ENCODE measurements at places on chromosomes 16 and 17. TPM values are rescaled to one million over a fixed set of nuclear protein-coding genes. Genes with fewer than 3 reads are reported as not detected.
A peak's percentile ranks its signal among the peaks of the same experiment; 100 is the strongest.

KRT9 gene
- total RNA-seq, result not detected

TBC1D3I gene
- total RNA-seq, result not detected

MSLN gene
- 1.8 TPM for total RNA-seq

CTU2 gene
- 21.8 TPM for total RNA-seq

USP43 gene
- total RNA-seq, result 2.8 TPM

MPO gene
- total RNA-seq, result not detected

OTOP2 gene
- total RNA-seq, result not detected

SLC5A2 gene
- total RNA-seq, result not detected

LITAFD gene
- total RNA-seq, result not detected

KCNAB3 gene
- total RNA-seq, result not detected

PPL gene
- 41.0 TPM for total RNA-seq

CCDC137 gene
- total RNA-seq, result 35.8 TPM

DNA sequence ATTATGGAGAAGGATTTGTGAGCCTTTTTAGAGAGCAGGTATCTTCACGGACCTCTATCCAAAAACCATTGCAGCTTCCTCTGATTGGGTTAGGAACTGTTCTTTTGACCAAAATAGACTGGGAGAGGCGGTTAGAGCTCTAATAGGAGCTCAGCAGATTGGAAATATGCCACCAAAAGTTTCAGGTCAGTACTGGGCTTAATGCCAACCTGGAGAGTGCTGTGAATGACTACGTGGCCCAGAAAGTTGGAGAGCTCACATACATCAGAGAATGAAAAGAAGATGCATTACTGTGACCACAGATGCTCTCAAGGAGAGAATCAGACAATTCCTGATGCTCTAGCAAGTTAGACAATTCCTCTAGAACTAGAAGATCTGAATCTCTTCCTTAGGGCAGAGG, 86.5 kb downstream of the ABCA8 start:
- peak; percentile 0 for DNase-seq

GRCh38 chr17:2233441-2233947, 70.1 kb downstream of the SMG6 start:
- DNase-seq, result no peak

DNA sequence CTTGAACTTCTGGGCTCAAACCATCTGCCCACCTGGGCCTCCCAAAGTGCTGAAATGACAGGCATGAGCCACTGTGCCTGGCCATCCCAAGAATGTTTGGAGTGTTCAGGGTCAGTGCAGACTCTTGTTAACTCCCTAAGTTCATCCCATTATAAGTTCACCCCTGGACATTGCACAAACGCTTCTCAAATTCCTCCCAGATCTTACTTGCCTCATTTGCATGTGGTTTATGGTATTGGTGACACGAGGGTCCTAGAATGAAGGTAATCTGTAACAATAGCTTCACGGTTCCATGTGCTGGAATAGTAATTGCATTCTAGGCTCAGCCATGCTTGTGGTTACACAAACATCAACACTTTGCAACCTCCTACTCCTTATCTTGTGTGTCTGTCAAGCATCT, 5.0 kb upstream of the CCDC42 start:
- no peak for DNase-seq

DNA sequence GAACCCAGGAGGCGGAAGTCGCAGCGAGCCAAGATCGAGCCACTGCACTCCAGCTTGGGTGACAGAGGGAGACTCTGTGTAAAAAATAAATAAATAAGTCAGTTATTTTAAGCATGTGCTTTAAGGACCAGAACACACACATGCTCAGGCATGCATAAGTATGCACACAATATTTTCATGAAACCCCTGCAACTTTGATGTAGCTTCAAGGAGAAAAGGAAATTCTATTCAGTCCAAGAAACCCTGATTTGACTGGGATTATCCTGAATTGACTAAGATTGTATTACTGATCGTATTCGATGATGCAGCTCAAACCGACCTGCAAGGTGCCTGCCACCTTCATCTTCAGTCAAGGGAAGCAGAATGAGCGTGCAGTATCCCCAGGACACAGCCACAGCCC, 841 bp downstream of the TEKT5 start:
- no peak for DNase-seq

GRCh38 chr17:64617125-64617780, 44.9 kb downstream of the SMURF2 start:
- no peak for DNase-seq

DNA sequence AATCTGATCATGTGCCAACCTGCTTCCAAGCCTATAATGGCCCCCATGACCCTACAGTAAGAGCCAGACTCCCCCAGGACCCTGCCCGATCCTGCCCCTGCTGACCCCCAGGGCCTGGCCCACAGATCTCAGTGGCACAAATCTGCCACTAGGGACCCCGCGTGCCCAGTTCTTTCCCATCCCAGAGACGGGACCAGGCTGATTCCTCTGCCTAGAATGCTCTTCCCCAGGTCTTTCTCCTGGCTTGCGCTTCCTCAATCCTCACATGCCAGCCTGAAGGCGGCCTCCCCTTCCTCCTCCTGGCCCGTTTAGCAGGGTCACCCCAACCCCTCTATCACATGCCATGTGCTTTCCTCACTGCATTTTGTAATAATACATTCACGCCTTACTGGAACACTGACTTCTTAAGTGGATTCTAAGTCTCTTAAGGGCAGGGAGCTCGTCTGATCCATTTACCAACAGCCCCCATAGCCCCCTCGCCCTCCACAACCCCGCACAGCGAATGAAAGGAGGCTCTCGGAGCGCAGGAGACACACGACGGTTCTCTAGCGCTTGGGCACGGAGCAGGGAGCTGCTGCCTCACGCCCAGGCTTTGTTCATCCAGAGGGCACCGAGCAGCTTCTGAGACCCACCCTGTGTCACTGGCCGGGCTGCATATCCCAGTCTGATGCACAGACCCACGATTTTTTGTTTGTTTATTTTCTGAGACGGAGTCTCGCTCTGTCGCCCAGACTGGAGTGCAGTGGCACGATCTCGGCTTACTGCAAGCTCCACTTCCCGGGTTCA, 1.2 kb downstream of the TRIM65 start:
- peak; percentile 26 for DNase-seq

- DNase-seq, result peak; percentile 51
Observed at GRCh38 chr17:74960570-74961342, 11.8 kb downstream of the HID1 start.

DNA sequence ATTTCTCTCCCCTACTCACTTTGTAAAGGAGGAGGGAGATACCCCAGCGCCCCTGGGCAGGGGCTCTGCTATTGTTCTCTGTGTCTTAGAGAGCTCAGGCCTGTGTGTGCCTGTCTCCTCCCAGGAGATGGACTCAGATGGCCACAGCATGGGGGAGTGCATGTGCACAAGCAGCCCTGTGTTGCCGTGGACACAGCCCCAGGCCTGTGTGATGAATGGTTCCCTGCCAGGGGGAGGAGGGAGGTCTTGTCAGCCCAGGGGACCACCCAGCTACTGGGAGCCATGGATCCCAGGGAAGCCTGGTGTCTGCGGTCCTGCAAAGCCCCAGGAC, 26.3 kb downstream of the GINS2 start:
- DNase-seq, result peak; percentile 37

GRCh38 chr17:63138713-63139112, 172.7 kb downstream of the TANC2 start:
- no peak for DNase-seq

- peak; percentile 27 for DNase-seq
Observed at GRCh38 chr16:81940781-81941560, 70.3 kb downstream of the SDR42E1 start.

DNA sequence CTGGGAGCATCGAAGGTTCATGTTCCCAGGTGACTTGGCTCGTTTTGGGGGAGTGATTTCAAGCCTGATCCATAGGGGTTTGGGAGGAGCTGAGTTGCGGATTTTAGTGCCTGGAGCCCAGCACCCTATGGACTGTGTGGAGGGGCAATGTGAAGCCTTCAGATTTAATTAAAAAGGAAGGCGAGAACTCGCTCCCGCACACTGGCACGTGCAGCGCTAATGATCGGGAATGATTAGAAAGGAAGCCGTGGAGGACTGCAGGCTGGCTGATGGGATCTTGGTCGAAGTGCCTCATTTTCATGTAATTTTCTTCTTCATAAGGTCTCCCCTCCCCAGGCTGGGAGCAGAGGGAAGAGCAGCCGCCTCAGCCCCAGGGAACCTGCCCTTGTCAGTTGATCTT, 12.8 kb downstream of the MGAT5B start:
- no peak for DNase-seq

DNA sequence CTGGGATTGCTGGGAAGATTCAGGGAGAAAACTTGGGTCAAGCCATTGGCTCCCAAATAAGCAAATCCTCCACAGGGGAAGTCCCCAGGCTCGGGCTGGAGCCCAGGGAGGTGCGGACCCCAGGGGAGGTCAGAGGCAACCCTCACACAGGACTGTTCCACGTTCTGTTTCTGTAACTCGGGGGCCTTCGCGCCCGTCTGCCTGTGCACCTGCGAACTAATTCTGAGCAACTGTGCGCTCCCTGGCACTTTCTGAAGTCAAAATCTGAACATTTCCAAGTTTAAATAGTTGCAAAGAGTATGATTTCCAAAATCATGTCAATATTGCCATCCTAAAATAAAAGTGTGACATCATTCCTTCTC, 16.8 kb downstream of the TIMM22 start:
- DNase-seq, result no peak

DNA sequence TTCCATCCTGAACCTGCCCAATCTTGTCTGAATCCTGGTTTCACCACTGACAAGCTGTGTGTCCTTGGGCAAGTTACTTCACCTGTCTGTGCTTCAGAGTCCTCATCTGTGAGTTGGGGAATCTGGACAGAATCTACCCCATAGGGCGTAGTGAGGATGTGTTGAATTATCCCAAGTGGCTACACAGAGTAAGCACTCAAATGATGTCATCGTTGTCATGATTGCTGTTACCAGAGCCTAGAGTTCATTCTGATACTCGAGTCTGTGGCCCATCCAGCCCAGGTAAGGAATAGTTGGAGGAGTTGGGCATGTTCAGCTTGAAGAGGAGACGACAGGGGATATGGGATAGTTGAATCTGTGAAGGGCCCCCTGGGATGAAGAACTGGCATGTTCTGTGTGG, 45.9 kb downstream of the MAPT start:
- DNase-seq, result no peak

GRCh38 chr17:74085434-74085833, 118.0 kb upstream of the RPL38 start:
- DNase-seq, result no peak

DNA sequence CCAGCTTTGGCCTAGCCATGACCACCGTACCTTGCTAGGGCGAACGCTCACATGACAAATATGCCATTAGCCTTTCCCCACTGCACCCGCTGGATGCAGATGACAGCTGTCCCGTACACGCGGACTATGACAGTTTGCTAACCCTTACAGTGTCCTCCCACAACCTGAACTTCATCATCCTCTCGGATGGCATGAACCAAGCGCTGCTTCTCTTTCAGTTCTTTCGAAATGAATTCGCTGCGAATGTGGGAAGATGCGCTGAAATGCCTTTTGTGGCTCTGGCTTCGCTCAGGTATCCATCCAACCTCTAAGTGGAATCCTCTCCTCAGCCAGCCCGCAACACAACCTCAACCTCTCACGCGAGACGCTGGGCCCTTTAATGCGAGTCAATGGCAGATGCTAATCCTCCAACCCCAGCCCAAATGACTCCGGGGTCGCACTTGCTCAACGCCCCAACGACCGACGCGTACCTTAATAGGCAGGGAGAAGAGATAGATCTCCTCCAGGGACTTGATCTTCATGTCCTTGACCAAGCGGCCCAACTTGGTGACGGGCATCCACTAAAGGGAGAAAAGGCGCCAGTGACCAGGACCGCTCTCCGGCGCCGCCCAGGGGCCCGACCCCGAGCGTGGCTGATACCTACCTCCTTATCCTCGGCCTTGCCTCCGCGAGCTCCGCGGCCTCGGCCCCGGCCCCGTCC, 670 bp downstream of the RPS2 start:
- peak; percentile 66 for DNase-seq

DNA sequence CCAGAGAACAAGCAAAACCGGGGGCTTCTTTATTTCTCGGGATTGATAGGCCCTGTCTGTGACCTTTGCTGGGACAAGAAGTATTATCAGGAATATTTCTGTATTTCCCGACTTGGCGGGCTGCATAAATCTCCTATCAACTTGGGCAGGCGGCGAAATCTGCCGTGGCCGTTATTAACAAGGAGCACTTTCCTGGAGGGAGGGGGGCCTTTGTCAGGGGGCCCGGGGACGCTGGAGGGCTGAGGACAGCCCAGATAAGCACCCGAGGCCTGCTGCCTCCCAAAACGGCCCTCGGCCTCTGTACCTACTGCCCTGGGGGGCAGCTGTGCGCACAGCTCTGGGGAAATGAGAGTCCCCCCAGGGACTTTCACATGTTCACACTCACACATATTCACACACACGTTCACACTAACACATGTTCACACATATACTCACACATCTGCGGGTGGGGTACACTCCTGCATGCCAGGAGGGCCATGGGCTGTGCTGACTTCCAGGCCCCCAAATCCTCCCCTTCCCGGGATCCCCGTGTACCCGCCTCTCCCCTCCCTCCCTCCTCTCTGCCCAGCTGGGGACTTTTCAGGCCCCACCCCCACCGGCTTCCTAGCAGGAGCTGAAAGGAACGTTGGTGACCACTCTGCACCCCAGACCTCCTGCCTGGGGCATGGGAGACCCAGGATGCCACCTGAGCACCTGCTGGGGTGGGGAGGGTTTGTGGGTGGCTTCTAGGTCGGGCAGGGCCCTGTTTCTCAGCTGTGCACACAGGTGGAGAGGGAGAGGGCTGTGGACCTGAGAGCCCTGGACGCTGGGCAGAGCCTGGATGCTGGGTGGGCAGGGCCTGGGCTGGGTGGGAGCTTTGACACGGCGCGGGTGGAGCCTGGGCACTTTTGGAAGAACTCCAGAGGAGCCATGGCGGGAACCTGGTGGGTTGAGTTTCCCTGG, 24.3 kb upstream of the GSE1 start:
- DNase-seq, result no peak

DNA sequence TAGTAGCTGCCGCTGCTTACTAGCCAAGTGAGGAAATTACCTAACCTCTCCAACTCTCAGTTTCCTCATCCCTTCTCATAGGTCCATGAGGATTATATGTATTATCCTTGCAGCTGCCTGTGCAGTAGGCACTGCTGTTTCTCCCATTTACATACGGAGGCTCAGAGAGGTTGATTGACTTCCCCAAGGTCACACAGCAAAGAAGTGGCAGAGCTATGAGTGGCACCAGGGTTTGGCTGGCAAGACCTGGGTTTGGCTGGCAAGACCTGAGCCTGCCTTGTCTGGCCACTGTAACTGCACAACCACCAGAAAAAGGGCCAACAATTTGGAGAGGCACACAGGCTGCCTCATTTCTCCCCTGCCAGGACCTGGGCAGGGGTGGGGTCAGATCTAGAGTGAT, 2.5 kb upstream of the NDRG4 start:
- DNase-seq, result no peak

DNA sequence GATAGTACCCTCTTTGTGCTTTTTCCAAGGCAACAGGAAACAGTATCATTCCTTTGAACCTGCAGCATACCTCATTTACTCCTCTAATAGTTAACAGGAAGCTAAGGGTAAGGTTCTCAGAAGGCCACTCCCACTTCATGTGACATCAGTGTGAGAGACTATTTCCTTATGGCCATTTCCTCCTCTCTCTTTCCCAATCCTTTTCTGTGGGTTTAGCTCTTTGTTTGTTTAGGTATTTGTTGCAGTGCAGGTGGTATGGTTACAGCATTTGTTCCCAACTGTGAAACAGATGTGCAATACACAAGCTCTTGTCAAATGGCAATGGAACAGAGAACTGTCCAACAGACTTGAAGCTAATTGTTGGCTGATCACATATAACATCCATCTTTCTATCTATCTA, 14.7 kb downstream of the TMC5 start:
- DNase-seq, result no peak

GRCh38 chr17:55734128-55734781, 11.6 kb upstream of the TMEM100 start:
- no peak for DNase-seq
